SJCRH30 (cell line): ENCODE measurements at places on chromosomes 2 and 18. TPM values are rescaled to one million over a fixed set of nuclear protein-coding genes. Genes with fewer than 3 reads are reported as not detected.

- H3K27me3 ChIP-seq: no peaks in the 10 kb centered on the region
- no peak overlapping the region for H3K4me3 ChIP-seq
- peak; percentile 15 for DNase-seq
- H3K27ac ChIP-seq: no peak overlapping the region
Measured at GRCh38 chr2:240429872-240430491, 5.5 kb upstream of the GPC1 start.

DNA sequence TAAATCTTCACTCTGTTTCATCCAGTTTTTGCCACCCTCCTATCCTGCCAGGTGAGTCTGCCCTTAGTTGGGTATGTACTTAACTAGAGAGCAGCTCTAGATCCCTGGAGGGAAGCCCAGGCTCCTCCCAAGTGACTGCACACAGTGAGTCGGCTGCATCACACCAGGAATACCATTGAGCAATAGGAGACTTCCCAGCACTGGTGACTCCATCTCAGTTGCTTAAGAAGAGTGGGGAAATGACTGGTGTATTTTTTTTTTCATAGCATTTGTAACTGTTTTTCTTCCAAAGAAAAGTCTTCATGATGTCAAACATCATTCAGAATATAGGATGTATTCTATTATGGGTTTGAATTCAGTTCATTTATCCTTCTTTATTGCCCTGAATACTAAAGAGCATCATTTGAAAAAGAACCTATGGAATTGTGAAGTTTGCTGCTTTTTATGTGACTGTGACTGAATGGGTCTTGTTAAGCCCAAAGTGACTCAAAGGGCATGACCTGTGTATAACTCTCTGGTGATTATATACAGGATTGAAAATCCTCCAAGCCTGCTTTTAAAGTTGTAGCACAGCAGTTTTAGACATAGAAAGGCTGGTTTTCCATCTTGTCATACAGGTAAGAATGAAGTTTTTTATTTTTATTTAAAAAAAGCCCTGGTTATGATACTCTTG is 84.3 kb downstream of the MAP3K20 start:
- H3K4me1 ChIP-seq: peaks cover 8% of the 10 kb centered on the region; the same call in 1 of the 2 replicates
- H3K4me3 ChIP-seq: no peak overlapping the region
- H3K27ac ChIP-seq: no peak overlapping the region
- DNase-seq: no peak
- H3K27me3 ChIP-seq: no peaks in the 10 kb centered on the region

DNA sequence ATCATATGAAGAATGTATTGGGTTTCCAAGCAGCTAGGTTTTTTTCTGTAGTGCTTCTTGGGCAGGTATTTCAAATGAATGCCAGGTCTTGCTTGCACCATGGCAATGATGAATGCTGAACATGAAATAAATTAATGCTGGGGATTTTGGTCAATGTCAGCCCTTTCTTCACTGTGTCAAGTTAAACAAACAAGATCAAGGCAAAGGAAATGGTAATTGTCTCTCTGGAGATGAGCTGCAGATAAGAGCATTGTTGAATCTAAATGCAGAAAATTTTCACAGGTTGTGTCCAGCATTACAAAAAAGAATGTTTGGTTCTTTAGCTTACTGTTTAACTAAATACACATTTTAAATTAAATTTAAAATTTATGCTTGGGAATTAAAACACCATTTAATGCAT is 144.3 kb downstream of the GPD2 start:
- no peaks in the 10 kb centered on the region for H3K36me3 ChIP-seq
- no peak overlapping the region for H3K4me3 ChIP-seq
- no peak overlapping the region for H3K27ac ChIP-seq
- no peak for DNase-seq
- H3K4me1 ChIP-seq: no peaks in the 10 kb centered on the region; the same call in 1 of the 2 replicates

DNA sequence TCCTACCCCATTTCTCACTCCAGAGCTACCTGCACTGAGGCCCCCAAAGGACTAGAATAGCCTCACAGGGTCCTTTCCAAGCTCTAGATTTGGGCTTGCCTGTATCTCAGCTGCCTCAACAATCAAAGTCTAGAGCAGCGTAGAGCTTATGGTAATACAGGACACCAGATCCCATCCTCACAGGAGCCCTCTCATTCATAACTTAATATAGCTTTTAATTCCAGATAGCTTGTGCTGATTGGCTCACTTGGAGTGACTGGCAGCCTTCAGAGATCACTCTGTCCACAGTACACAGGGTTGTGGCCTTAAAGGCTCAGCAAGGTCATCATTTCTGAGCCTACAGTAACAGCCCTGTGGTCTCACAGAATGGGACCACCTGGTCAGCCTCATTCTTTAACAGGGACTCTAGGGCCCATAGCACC is 51.4 kb downstream of the ZFP36L2 start:
- peaks cover 10% of the 10 kb centered on the region for H3K4me1 ChIP-seq
- H3K27ac ChIP-seq: no peak overlapping the region
- H3K4me3 ChIP-seq: no peak overlapping the region
- no peaks in the 10 kb centered on the region for H3K36me3 ChIP-seq

- H3K27me3 ChIP-seq: no peaks in the 10 kb centered on the region; the same call in 1 of the 2 replicates
- peak overlapping the region; percentile 32; the same call in 1 of the 2 replicates for H3K27ac ChIP-seq
- no peak overlapping the region for H3K4me3 ChIP-seq
- no peaks in the 10 kb centered on the region for H3K36me3 ChIP-seq
Measured at GRCh38 chr2:220855296-220855695, 716.8 kb downstream of the EPHA4 start.

- no peak overlapping the region for H3K4me3 ChIP-seq
- no peak for DNase-seq
- H3K27me3 ChIP-seq: no peaks in the 10 kb centered on the region
- no peak overlapping the region for H3K27ac ChIP-seq
Measured at GRCh38 chr2:238325694-238326093, 5.4 kb downstream of the TRAF3IP1 start.

The NDUFS1 gene
- total RNA-seq: 115 and 124 TPM in 2 replicates

The MYCN gene
- total RNA-seq: 185 and 190 TPM in 2 replicates

The ALPP gene
- 0.08 TPM in 1 of 2 replicates, not detected in the other for total RNA-seq

DNA sequence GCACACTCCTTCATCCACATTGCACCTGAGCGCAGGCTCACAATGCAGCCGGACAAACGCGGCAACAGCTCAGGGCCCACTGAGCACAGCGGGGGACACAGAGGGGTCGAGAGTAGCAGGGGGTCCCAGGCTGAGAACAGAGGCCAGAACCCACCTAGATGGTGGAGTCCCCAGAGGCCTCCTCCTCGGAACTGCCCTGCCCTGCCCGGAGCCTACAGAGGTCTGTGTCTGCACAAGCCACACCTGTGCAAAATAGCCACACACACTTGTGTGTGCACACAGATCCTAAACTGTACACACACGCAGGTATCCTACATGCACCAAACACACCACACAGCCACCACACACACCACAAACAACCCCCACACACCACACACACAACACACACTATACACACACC is 72.8 kb downstream of the TMEM18 start:
- no peaks in the 10 kb centered on the region for H3K4me1 ChIP-seq
- DNase-seq: no peak
- H3K27ac ChIP-seq: no peak overlapping the region
- H3K4me3 ChIP-seq: no peak overlapping the region
- peaks cover 7% of the 10 kb centered on the region; the same call in 1 of the 2 replicates for H3K27me3 ChIP-seq
- H3K36me3 ChIP-seq: no peaks in the 10 kb centered on the region

- no peak overlapping the region for H3K4me3 ChIP-seq
- no peak overlapping the region for H3K27ac ChIP-seq
- DNase-seq: no peak
- no peaks in the 10 kb centered on the region for H3K27me3 ChIP-seq
- no peaks in the 10 kb centered on the region for H3K4me1 ChIP-seq
- no peaks in the 10 kb centered on the region for H3K36me3 ChIP-seq
Measured at GRCh38 chr2:154161286-154161685, 289.6 kb downstream of the GALNT13 start.

- DNase-seq: peak; percentile 69
- peaks cover 22% of the 10 kb centered on the region for H3K4me1 ChIP-seq
- no peaks in the 10 kb centered on the region for H3K27me3 ChIP-seq
- 0 out of 2 replicates have a peak overlapping the region, but pooled peaks have one; percentile 7 for H3K4me3 ChIP-seq
- H3K36me3 ChIP-seq: no peaks in the 10 kb centered on the region
Measured at GRCh38 chr2:142037066-142037465, 93.8 kb downstream of the LRP1B start.

- H3K36me3 ChIP-seq: no peaks in the 10 kb centered on the region
- H3K4me3 ChIP-seq: no peak overlapping the region
- H3K27ac ChIP-seq: peak overlapping the region; percentile 19; the same call in 1 of the 2 replicates
- H3K4me1 ChIP-seq: peaks cover 19% of the 10 kb centered on the region
Measured at GRCh38 chr2:231360401-231360800, 35.1 kb upstream of the B3GNT7 start.

The CGREF1 gene
- 0.08 TPM in 1 of 2 replicates, not detected in the other for total RNA-seq

- no peak overlapping the region for H3K4me3 ChIP-seq
- no peaks in the 10 kb centered on the region for H3K36me3 ChIP-seq
- no peaks in the 10 kb centered on the region for H3K27me3 ChIP-seq
- no peaks in the 10 kb centered on the region for H3K4me1 ChIP-seq
- no peak for DNase-seq
Measured at GRCh38 chr18:12154361-12154760, 60.7 kb downstream of the ANKRD62 start.

- H3K27me3 ChIP-seq: no peaks in the 10 kb centered on the region
- H3K36me3 ChIP-seq: peaks cover 52% of the 10 kb centered on the region
- no peak for DNase-seq
- no peak overlapping the region for H3K27ac ChIP-seq
- H3K4me3 ChIP-seq: no peak overlapping the region
Measured at GRCh38 chr2:27687232-27687631, 23.5 kb downstream of the SLC4A1AP start.
